Right lobe of liver (tissue), 6 donors: ENCODE measurements at places on chromosomes 3 and 15. TPM values are rescaled to one million over a fixed set of nuclear protein-coding genes. Genes with fewer than 3 reads are reported as not detected.

The AGBL1 gene
- total RNA-seq: not detected

The SCAANT1 gene
- total RNA-seq: not detected

- H3K36me3 ChIP-seq: no peaks in the 10 kb centered on the region
- DNase-seq: no peak
- H3K4me1 ChIP-seq: no peaks in the 10 kb centered on the region
- H3K27me3 ChIP-seq: no peaks in the 10 kb centered on the region
- no peak overlapping the region for H3K4me3 ChIP-seq
These were observed 128.4 kb downstream of the XXYLT1 start for GRCh38 chr3:195142519-195142918.

The GP5 gene
- not detected for total RNA-seq

DNA sequence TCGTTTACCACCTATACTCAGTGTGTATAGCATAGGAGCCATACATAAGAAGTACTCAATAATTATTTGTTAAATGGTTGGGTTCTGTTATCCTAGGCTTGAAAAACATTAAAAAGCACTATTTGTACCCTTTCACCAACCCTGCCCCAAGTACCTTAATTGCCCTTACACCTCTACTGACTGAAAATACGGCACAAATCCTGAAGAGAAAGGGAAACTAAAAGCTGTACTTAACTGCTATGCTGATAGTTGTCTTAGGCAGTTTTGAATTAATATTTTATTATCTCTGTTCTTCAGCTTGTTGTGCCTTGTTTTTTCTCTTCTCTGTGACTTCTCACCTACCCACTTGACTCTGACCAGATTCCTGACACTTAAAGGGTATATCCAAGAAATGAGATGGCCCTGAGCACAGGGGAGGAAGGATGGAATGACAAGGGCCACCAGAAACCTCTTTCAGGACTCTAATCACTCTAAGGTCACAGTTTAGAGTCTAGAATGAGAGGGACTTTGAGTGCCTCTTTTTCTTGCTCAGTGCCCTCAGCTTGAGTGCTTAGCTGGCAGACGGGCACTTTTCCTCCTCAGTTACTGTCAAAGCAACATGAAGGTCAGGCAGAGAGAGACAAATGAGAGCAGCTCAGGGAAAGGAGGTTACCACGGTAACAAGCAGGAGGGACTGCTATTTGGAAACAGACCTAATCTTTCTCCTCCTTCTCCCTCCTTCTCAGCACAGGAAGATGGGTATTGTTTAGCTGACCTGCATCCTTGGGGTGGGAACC, 136.5 kb downstream of the ZNF609 start:
- no peak overlapping the region for H3K27ac ChIP-seq
- no peaks in the 10 kb centered on the region for H3K27me3 ChIP-seq
- H3K4me3 ChIP-seq: no peak overlapping the region
- H3K36me3 ChIP-seq: no peaks in the 10 kb centered on the region

The A4GNT gene
- not detected for total RNA-seq

The MKRN3 gene
- total RNA-seq: not detected

DNA sequence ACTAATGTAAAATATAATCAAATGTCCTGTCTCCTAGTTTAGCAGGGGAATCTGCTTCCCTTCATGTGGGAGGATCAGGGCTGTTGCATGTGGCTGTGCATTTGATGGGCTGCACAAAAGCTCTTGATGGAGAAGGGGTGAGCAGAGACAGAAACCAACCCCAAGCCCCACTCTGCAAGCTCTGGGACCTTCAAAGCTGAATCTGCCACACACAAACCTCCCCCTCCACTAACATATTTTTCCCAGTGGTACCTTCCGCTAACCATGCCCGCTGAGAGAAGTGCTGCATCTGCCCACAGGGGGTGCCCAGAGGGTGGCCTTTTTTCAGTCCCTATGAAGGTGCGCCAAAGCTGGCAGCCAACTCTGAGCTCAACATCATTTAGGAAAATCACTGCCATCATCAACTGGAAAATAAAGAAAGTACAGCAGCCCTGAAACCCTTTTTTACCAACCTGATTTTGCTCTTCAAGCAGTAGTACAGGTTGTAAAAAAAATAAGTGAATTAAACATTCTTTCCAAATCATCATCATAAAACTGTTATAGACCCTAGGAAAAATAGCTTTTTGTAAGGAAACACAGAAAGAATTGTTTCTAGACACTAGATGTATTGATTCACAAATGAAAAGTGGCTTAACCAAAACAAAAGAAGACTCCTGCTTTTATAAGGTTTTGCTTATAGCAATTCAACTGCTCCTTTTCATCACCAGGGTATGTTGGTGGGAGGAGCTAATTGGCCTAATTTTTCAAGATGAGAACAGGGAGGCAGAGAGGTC, 97.0 kb downstream of the HHLA2 start:
- no peak overlapping the region for H3K27ac ChIP-seq
- H3K27me3 ChIP-seq: no peaks in the 10 kb centered on the region
- DNase-seq: no peak
- H3K36me3 ChIP-seq: no peaks in the 10 kb centered on the region
- H3K4me3 ChIP-seq: no peak overlapping the region

DNA sequence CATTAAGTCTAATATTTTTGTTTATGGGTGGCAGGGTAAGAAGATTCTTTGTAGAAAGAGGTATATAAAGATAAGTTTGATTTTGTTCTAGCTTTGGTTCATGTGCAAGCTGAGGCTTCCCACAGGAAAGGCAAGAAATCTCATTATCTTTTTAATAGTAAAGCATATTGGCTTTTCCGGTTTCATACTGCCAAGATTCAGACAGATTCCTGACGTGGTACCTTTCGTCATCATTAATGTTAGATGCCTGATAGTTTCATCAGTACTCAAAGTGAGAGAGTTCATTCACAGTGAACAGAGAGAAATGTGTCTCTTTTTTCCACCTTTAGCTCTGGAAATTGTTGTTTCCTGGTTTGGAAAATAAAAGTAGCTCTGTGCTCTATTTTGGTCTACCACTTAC, 16.5 kb downstream of the TPM1 start:
- H3K27ac ChIP-seq: no peak overlapping the region
- DNase-seq: no peak
- H3K4me3 ChIP-seq: no peak overlapping the region

- H3K36me3 ChIP-seq: no peaks in the 10 kb centered on the region
- no peak overlapping the region for H3K27ac ChIP-seq
- no peak for DNase-seq
- H3K4me3 ChIP-seq: no peak overlapping the region
- H3K27me3 ChIP-seq: no peaks in the 10 kb centered on the region
- H3K4me1 ChIP-seq: no peaks in the 10 kb centered on the region
These were observed 201.6 kb downstream of the EDEM1 start for GRCh38 chr3:5389057-5389456.

The IQSEC1 gene
- total RNA-seq: 34.0 TPM

DNA sequence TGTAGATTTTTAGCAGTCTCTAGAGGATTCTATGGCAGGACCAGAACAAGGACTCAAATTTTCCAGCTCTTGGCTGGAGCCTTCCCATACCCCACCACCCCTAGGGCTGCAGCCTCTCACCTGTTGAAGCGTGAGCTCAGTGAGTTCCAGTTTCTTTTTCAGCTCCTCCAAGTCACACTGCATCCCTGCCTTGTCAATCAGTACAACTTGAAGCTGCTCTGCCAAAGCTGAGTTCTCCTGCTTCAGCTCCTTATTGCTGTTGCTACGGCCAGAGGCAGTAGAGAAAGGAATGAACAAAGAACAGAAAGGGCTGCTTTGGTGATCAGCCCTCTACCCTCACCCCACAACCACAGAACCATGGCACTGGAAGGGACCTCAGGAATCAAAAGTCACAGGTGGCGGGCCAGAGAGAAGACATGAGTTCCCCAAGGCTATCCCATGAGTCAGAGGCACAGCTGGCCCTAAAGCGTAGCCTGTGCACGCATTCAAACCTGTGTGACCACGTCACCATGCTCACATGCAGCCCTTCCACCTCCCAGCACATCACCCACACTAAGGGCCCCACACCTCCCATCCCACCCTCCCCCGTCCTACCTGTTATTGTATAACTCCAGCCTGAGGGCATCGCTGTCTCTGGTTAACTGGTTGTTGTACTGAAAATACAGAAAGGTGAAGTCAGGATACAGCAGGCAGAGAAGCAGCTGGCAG, 83.3 kb upstream of the C2CD4B start:
- no peak for DNase-seq
- no peak overlapping the region for H3K4me3 ChIP-seq
- no peaks in the 10 kb centered on the region for H3K27me3 ChIP-seq
- H3K27ac ChIP-seq: no peak overlapping the region
- H3K36me3 ChIP-seq: no peaks in the 10 kb centered on the region
- H3K4me1 ChIP-seq: no peaks in the 10 kb centered on the region

The APPL1 gene
- 21.6 TPM for total RNA-seq

DNA sequence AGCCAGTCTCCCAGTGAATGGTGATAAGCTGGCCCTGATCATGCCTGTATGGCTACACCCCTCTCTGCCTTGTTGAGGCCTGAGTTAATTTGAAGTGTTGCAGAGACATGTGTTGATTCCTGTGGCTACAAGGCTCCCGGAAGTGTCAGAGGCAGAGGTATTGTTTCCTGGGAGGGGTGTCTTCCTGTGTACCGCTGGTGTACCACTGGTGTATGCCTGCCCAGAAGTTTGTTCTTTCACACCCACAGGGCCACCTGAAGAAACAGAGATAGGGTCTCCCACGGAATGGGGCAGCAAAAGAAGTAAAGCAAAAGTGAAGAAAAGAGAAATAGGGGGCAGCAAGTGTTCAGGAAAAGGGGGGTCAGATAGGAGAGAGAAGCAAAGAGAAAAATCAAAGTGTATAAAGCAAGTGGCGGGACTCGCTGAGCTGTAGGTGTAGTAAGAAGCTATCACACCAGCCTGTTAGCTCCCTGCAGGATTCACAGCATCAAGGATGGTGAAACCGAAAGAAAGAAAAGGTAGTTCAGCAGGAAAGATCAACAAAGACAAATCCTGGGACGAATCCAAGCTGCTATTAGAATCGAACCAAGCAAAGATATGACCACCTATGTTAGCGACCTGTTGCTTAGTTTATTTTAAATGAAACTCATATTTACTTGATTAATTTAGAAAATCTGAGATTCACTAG, 36.6 kb upstream of the CD47 start:
- no peak overlapping the region for H3K4me3 ChIP-seq
- no peaks in the 10 kb centered on the region for H3K36me3 ChIP-seq
- H3K27me3 ChIP-seq: no peaks in the 10 kb centered on the region
- H3K4me1 ChIP-seq: no peaks in the 10 kb centered on the region
- no peak for DNase-seq
- no peak overlapping the region for H3K27ac ChIP-seq

The CSPG5 gene
- 0.37 TPM for total RNA-seq

DNA sequence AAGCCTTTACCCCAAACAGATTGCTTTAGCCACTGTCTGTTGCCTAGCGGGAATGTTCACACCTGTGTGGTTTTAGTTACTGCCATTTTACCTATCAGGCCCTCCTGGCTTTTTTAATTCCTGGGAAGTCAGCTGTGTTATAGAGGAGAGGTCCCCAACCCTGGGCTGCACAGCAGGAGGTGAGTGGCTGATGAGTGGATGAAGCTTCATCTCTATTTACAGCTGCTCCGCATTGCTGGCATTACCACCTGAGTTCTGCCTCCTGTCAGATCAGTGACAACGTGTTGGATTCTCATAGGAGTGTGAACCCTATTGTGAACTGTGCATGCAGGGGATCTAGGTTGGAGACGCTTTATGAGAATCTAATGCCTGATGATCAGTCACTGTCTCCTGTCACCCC, 127.0 kb downstream of the MBNL1 start:
- H3K4me3 ChIP-seq: no peak overlapping the region
- H3K36me3 ChIP-seq: no peaks in the 10 kb centered on the region
- no peak for DNase-seq
- H3K27ac ChIP-seq: no peak overlapping the region
- H3K4me1 ChIP-seq: peaks cover 8% of the 10 kb centered on the region

The CRYGS gene
- 2.0 TPM for total RNA-seq

The SIDT1 gene
- total RNA-seq: 0.34 TPM

The THRB gene
- 29.5 TPM for total RNA-seq

DNA sequence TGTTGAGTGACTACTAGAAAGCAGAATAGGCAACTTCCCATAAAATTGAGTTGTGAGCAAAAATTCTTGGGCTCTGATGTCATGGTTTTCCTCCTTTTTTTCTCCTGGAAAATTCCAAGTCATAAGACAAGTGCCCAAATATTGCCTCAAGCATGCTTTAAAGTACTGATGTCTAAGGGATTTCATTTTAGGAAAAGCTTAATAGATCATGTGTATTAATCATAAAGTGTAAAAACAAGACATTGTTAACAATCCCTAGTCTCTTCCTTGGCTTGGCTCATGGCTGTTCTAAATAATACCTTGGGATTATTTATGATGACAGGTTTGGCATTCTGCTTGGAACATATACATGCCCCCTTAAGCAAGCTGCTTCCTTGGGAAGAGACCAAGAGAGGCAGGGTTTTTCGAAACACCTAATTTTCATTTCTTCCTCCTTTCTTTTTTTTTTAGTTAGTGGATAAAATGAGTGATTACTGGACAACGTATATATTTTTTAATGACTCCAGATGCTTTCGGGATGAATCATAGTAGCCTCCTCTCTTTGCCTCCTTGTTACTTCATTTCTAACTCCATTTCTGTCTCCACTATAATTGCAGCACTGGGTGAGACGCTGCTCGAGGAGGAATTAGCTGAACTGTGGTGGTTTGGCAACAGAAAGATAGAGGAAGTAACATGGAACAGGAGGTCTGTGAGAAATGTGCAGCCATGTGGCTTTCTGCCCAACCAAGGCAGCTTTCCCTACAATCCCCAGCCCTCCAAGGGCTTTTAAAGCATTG, 104.9 kb downstream of the TPRG1 start:
- H3K27me3 ChIP-seq: no peaks in the 10 kb centered on the region
- DNase-seq: no peak
- H3K36me3 ChIP-seq: no peaks in the 10 kb centered on the region
- no peak overlapping the region for H3K4me3 ChIP-seq
- no peak overlapping the region for H3K27ac ChIP-seq

- H3K27ac ChIP-seq: no peak overlapping the region
- H3K4me3 ChIP-seq: no peak overlapping the region
- no peaks in the 10 kb centered on the region for H3K36me3 ChIP-seq
- H3K4me1 ChIP-seq: peaks cover 39% of the 10 kb centered on the region
- DNase-seq: no peak
These were observed 1.6 kb upstream of the UBA3 start for GRCh38 chr3:69081583-69082262.

DNA sequence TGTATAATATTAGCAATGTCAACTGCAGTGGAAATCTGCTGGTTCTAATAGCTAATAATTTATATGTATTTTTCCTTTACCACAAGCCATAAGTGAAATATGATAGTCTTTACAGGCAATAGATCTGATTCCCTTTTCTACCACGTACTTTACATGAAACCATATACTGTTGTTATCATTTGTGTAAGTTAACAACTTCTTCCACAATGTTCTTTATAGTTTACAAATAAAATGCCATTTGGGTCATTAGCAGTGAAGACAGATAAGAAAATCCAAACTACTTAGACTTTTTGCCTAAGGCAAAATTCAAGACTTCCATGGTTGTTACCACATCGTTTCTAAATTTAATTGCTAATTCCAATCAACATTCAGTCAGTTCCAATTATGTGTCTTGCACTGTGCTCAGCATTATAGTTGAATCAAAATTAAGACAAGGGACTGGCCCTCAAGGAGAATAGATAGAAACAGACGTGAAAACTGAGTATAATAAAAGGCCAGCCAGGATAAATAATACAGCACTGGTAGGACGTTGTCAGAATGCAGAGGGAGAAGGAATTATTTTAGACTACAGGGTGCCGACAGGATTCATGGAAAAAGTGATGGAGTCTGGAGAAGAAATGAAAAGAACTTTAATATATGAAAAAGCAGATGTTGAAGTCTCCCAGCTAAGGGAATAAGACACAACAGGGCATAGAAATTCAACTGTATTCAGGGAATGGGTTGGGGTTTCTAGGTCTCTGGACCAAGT, 249.8 kb downstream of the ALCAM start:
- H3K4me3 ChIP-seq: no peak overlapping the region
- H3K27me3 ChIP-seq: no peaks in the 10 kb centered on the region
- DNase-seq: no peak
